ENCODE measurements at places on chromosomes 2 and 18.
A peak's percentile ranks its signal among the peaks of the same experiment; 100 is the strongest.

DNA sequence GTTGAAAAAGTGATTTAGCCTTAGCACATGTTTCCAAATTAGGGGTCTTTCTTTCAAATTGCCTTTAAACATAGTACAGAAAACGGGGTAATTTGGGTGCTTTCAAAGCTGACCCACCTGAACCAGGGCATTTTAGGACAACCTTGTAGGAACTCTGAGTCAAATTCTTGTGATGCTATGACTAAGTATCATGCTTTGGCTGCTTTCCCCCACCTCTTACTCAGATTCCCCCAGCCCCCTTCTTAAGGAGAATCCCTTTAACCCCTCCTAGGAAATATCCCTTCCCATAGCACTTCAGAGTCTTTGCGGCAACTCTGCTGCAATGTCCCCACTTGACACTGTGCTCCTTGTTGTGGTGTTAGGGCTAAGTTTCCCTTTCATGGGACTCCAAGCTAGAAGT is 18.6 kb upstream of the KLF7 start:
- no peak for DNase-seq

DNA sequence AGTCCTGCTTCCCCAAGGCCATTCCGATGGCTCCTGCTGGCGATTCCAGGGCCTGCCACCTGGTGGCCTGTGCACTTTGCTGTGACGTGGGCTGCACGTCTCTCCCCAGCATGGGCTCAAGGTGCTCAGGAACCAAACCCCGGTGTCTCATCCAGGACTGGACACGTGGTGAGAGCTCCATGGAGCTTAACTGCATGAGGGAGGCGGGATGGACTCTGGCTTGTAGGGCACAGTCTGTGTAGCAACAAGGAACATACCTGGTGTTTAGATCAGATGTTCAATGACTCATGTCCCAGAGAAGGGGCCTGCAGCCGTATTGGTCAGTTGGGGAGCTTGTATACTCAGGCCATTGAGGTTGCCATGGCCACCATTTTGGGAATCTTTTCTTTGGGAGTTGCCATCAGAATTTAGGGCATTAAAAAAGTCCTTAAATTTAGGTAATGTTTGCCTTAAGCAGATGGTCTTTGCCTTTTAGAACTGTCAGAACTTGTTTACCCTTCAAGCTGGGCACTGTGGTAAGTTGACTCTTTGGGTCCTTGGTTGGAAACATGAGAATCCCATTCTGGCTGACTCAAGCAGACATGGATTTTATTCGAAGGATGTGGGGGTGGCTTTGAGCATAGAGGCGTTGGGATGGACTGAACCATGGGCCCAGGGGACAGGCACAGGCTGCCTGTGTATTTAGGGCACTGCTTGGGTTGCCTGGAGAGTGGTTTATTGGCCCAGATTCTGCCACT is 21.0 kb downstream of the AGAP1 start:
- DNase-seq = no peak

DNA sequence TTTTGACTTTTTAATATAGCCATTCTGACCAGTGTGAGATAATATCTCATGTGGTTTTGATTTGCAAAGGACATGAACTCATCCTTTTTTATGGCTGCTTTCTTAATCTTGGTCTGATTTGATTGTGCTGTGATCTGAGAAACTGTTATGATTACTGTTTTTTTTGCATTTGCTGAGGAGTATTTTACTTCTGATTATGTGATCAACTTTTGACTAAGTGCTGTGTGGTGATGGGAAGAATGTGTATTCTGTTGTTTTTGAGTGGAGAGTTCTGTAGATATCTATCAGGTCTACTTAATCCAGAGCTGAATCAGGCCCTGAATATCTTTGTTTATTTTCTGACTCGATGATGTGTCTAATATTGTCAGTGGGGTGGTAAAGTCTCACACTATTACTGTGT is 16.8 kb downstream of the SP140L start:
- DNase-seq = no peak

DNA sequence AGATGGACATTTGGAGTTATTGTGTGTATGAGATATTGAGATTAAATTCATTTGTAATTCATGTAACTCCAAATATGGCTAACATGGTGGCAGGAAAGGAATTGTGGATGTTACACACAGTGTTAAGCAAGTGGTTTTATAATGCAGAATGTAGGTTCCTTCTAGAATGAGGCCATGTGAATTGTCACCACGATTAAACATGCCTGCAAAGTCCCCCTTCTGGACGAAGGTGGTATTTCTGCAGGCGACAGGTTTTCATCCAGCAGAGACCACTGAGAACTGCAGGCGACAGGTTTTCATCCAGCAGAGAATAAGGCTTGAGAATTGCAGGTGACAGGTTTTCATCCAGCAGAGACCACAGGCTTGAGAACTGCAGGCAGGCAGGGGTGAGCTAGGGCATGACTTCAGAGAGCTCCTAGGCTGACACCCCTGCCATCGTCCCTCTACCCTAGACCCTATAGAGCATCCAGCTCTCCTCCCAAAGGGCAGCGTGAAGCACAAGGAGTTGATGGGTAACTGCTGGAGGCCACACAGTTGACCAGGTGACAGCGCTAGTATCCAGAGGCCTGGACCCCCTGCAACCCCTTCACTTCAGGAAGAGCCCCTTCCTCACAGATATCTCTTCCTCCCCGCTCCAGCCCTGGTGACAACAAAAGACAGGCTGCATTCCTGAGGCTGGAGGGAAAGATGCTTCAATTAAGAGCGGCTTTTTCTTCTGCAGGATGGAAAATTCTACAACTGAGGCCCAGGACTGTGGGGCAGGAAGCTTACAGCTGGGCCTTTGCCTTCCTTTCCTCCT is 175.8 kb downstream of the LOXHD1 start:
- peak; percentile 67 for DNase-seq

- no peak for DNase-seq
These were observed 11.1 kb downstream of the OBSL1 start for GRCh38 chr2:219560037-219560892.

DNA sequence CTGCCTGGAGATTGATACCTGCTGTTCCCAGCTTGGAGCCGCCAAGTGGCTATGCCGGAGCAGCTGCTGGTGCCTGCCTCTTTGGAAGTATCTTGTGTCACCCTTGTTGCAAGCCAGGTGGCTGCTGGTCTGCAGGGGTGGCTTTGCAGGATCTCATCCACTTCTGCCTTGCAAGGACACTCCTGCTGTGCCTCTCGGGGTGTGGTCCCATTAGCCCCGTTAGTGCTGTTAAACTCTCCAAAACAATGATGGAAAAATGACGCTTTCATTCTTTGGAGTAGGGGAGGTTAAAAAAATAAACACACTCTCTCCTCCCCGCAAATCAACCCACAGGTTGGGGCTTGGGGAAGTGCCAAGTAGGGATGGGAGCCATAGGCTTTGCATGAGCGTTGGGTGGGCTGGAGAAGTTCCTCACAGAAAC is 352.8 kb downstream of the RNF144A start:
- DNase-seq = no peak

- no peak for DNase-seq
These were observed 407.1 kb downstream of the CDH19 start for GRCh38 chr18:66196805-66197204.

DNA sequence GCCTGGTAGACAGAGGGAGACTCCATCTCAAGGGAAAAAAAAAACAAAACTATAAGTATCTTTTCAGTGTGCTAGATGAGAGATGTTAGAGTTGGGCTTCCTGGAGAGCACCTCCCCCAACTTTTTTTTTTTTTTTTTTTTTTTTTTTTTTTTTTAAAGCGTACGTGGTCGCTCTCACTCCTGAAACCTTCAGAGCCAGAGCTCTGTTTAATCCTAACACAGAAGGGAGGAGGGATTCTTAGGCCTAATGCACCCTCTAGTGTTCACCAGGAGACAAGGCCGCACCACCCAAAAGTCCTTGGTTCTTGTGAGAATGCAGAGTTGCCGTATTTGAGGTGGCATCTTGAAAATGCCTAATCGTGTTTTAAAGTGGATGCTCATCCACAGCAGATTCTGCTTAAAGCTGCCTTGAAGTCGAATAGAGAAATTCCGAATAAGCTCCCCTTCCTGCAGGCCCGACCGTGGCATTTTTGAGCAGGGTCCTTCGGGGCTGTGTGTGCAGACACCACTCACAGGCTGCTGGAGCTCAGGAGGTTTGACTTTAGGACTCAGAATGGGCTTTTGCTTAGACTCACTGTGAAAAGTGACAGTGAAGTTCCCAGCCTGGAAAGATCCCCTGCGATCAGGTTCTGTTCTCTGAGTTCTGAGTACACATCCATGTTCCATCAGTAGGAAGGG is 252.6 kb downstream of the AGAP1 start:
- DNase-seq = peak; percentile 75

- DNase-seq = no peak
These were observed 132.2 kb downstream of the TSN start for GRCh38 chr2:121887513-121888188.

DNA sequence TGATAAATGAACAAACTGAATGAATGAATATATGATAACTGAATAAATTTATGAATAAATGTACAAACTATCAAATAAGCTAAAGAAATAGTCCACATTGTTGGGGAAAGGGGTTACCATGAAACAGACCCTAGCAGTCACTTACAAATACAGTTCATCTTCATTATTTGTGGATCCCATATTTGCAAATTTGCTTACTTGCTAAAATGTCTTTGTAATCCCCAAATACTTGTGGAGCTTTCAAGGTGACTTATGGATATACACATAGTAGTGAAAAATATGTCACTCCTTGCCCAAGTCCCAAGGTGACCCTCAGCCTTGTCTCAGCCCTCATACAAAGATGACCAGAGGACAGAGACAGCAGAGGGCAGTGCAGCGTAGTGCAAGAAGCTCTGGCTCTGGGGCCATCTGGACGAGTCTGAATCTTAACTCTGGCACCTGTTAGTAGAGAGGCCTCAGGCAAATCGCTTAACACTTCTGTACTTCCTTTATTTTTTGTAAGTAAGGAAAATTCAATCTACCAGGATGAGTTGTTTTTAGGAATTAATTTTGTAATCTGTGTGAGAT is 3.1 kb downstream of the PAIP2B start:
- DNase-seq = peak; percentile 76

- DNase-seq = no peak
These were observed 53.8 kb upstream of the TMEM182 start for GRCh38 chr2:102707796-102708695.

DNA sequence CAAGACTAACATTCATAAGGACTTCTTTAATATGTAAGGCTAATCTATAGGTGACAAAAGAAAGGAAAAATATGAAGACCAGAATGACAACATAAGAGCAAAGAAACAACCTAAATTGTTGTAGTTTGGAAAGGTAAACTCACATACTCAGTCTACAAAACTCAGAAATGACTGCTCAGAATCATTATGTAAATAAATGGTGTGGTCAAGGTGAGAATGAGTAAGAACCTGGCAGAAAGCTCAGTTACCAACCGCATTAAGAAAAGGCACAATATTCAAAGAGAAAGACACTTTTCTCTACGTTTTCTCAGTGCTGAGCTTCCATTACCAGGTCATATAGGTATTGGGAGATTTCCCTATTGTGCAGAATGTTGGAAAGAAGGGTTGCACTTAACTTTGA is 15.8 kb downstream of the ATF2 start:
- DNase-seq = no peak

Data from body of pancreas (tissue), 4 donors.